Stimulated activated CD4-positive, alpha-beta T cell treated with anti-CD3 and anti-CD28 coated beads, Interleukin-12 subunit alpha, Interleukin-12 subunit beta, amount 100 ng/mL, for 4 hours (primary cell): ENCODE measurements at places on chromosomes 3 and 15.

DNA sequence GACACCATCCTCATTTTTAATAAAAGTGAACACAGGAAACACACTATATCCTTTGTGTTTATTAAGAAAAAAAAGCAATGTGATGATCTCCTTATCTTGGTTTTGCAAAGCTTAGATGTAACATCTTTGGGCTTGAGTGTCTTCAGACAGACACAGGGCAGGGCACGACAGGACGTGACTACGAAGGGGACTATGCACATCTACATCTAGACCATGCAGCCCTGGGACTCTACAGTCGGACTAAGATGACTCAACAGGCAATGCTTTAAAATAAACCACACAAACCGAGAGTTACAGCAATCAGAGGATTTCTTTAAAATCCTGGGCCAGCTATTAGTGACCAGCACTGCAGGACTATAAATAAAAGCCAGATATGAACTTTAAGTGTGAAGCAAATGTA is 22.8 kb upstream of the TM2D3 start:
- DNase-seq = no peak

- peak; percentile 48 for DNase-seq
Measured at GRCh38 chr3:129278966-129279906, 566 bp downstream of the HMCES start.

- peak; percentile 72 for DNase-seq
Measured at GRCh38 chr15:41936649-41937567, 35.4 kb downstream of the EHD4 start.

DNA sequence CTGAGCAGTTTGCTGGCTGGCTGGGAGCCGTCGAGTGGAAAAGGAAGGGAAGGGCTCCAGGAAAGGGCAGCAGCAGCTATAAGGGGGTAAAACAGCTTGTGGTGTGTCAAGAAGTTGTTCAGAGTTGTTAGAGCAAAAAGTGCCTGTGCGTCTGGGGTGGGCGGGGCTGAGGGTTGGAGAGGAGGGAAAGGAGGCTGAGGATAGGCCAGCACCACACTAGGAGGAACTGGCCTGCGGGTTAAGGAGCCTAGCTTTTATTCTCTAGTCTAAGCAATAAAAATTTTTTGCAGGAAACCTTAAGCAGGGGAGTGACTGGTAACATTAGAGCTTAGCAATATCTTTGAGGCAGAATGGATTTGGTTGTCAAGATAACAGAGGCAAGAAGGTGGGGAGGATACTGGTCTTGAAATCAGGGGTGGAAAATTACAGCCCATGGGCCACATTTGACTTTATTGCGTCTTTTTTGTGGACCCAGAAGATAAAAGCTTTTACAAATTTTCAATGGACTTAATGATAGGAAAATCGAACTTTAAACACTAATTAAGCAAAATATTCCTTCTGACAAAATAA is 134.5 kb upstream of the AADACL2 start:
- DNase-seq = no peak

DNA sequence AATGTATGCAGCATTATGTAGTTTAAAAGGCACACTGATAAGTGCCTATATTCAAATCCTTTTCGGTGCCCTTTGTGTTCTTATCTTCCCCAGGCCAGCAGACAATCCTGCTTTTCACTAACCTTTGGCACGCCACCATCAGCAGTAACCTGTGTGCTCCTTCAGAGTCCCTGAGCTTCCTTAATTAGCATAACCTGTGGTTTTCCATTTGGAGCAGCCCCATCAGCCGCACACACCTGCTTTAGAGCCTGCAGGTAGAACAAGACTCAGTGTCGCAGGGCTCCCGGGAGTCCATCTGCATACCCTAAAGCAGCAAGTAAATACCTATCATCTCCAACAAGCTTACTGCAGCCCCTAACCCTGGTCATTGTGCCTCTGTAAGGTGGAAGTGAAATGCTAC is 755.1 kb downstream of the ROBO2 start:
- no peak for DNase-seq

DNA sequence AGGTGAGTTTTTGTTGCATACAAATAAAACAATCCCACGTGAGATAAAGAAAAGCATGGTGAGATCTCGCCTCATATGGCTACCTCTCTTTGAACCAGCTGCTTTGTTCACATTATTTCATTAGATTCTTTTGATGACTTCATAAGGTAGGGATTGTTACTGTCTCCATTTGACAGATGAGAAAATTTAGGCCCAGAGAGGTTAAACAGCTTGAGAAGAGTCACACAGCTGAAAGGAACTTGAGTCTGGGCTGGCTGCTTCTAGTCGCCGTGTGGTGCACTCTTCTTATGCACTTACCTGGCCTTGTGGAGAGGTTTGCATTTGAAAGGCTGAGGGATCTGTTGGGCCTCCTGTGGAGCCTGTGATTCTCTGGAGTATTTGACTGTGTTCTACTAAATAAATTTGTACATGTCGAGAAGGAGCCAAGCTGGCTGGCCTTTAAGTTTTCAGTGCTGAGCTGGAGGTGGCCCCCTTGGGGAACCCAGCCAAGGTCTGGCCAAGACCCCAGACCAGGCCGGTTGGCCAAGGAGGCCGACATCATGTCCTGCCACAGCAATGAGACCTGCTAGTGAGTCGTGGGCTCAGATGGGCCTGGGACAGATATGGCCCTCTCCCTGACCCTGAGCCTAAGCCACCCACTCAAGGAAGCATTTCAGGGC is 125.1 kb downstream of the SMAD6 start:
- DNase-seq = no peak

GRCh38 chr15:75869446-75869845 is 26.2 kb downstream of the UBE2Q2 start:
- DNase-seq = no peak

DNA sequence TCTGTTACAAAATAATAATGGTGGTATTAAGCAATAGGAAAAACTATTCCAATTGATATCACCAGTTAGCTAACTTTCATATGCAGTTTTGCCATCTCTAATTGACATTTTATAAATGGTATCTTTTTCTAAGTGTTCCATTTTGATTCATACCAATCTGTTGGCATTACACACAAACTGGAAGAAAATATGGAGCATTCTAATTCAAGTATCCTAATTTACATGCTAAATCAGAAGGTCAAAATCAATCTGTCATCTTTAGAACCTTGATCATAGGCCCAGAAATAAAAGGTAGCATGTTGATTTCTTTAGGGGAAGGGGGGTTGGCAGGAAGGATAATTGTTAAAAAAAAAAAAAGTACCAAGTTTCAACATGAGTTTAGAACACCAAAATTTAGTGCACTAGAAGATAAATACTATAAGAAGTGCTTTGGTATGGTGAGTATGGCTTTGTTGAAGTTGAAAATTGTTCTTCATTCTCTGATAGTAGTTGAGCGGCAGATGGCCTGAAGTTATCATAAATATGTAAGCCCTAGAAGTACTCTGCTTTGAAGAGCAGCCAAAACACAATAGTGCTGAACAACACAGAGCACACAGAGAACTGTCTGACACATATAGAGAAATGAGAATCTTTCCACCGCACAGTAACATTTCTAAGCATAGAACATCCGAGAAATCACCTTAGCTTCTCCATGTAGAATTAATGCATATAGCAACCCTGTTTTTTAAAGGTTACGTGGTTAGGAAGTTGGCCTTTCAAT is 130.1 kb downstream of the TAFA4 start:
- DNase-seq = no peak

- DNase-seq = no peak
Measured at GRCh38 chr3:187684880-187685279, 14.7 kb upstream of the SST start.

DNA sequence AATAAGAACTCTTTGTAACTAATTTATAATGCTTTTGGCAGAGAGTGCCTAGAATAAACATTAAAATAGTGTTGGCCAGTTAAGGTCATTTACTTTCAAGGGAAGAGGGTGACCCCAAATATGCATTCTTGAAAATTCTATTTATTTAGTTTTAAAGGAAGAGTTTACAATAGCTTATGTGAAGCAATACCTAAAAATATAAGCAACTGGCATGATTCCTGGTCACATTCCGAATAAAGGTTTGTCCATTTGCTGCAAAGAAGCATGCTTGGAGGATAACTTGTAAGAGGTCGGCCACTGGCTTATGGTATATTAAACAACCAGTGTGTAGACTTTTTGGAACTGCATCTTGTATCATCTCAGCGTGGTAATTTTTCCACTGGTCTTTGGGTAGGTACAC is 10.2 kb downstream of the MITF start:
- DNase-seq = no peak

DNA sequence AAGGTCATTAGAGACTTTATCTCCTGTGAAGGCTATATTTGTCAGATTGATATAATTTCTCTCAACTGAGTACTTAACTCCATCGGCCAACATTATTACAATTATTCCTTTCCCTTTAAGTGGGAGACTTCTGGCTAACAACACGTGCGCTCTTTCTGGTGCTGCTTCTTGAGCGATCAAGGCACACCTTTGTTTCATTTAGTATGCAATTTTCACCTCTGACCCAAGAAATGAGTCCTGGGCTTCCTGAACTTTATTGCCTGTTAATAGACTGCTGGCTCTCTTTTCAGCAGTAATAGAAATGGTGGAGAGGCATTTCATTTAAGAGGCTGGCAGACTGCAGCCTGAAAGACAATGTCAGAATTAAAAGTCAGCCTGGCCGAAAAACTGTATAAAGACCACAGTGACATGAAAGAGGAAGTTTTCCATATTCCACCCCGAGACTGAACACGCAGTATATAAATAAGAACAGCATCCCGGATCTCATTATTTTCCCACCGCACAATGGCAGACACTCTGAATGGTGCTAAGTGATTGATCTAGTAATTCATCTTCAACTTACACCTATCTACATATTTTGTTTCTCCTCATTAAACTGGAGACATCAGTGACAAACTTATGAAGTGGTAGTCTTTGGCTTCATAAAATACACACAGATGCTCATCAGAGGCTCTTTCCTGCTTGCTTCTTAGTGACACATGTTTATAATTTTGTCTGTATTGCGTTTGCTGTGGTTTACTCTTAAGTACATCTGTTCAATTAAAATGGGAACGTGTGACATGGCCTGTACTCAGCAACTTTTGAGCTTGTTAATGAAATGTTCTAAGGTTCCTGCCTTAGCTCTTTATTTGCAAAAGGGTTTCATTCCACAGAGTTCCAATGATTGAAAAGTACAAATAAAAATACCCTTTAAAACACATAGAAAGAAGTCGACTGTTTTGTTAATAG is 299.9 kb downstream of the MECOM start:
- no peak for DNase-seq

DNA sequence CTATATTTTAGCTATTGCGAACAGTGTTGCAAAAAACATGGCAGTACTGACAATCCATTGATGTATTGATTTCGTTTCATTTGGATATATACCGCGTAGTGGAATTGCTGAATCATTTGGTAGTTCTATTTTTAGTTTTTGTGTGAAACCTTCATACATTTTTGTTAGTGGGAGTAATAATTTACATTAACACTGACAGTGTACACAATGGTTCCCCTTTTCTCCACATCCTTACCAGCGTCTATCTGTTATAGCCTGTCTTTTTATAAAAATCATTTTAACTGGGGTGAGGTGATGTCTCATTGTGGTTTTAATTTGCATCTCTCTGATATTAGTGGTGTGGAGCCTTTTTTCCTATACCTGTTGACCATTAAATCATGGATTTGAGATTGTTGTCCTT is 392.4 kb upstream of the ALCAM start:
- no peak for DNase-seq

DNA sequence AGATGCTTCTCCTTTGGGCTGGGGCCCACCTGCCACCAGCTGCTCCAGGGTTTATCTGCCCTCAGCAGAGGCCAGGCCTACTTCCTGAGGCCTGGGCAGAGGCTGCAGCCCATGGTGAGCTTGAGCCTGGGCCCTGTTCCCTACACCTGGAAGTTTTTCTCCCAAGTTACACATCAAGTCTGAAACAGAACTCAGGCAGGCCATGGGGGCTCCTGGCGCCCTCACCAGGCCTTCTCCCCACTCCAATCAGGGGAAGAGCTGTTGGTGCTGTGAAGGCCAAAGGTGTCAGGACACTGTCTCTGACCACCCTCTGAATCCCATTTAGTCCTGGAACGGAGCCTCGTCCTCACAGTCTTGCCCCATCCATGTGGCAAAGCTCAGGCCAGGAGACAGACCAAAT is 7.3 kb downstream of the VWA5B2 start:
- DNase-seq = no peak

- no peak for DNase-seq
Measured at GRCh38 chr3:85571835-85572234, 613.0 kb downstream of the CADM2 start.

DNA sequence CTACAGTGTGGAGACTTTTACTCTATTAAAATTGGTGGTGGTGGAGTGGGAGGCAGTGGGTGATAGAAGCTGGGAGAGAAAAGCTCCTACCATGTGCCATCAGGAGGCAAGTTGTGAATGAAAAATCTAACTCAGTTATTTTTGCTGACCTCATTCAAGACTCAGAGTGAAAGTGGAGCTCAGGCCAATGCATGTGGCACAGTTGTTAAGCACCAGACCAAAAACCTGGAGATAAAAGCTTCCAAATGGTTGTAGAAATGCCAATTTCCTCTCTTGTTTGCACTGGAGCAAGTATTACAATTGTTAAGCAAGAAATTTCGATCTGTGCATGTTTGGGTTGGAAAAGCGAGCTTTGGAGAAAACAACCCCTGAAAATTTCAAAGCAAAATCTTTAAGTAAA is 81.5 kb upstream of the PRICKLE2 start:
- no peak for DNase-seq

GRCh38 chr15:92009162-92009561 is 155.7 kb downstream of the SLCO3A1 start:
- peak; percentile 10 for DNase-seq

DNA sequence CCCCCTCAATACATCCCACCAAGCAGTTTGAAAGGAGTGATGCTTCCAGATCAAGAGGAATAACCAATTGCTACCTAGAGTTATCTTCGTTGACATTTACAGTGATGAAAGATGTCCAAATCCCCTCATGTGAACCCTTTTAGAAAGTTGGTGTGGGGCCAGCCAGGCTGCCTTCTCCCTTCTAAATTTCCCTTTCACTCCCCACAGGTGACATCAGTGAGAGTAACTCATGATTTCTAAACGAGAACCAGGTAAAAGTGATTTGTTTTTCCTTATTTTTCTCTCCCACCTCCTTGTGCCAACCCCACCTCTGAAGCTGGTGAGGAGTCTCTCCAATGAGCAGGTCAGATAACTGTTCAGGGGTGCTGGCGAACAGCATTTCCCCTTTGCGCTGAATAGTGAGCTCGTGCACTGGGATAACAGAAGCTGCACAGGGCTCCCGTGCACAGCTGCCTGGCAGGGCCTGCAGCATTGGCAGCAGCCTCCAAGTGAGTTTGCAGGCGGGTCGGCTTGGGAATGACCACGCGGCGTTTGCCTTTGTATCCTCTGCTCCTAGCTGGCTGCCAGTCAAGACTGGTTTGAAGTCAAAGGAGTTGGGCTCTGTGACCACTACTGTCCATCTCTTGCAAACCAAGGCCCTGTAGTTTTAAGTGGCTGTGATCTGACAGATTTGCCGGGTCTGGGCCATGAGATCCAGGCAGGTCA is 70.2 kb upstream of the CORO2B start:
- DNase-seq = no peak
